NCI-H446 (cell line): ENCODE measurements at places on chromosomes 2 and 18.
A peak's percentile ranks its signal among the peaks of the same experiment; 100 is the strongest.

- no peak for DNase-seq
These were observed 28.6 kb downstream of the CAPN13 start for GRCh38 chr2:30778611-30779010.

GRCh38 chr2:150383587-150383986 lies 103.9 kb downstream of the RND3 start:
- DNase-seq = no peak

- DNase-seq = no peak
These were observed 220.7 kb downstream of the PTH2R start for GRCh38 chr2:208627110-208627884.

GRCh38 chr2:34368304-34368703 lies 769.2 kb upstream of the FAM98A start:
- no peak for DNase-seq

DNA sequence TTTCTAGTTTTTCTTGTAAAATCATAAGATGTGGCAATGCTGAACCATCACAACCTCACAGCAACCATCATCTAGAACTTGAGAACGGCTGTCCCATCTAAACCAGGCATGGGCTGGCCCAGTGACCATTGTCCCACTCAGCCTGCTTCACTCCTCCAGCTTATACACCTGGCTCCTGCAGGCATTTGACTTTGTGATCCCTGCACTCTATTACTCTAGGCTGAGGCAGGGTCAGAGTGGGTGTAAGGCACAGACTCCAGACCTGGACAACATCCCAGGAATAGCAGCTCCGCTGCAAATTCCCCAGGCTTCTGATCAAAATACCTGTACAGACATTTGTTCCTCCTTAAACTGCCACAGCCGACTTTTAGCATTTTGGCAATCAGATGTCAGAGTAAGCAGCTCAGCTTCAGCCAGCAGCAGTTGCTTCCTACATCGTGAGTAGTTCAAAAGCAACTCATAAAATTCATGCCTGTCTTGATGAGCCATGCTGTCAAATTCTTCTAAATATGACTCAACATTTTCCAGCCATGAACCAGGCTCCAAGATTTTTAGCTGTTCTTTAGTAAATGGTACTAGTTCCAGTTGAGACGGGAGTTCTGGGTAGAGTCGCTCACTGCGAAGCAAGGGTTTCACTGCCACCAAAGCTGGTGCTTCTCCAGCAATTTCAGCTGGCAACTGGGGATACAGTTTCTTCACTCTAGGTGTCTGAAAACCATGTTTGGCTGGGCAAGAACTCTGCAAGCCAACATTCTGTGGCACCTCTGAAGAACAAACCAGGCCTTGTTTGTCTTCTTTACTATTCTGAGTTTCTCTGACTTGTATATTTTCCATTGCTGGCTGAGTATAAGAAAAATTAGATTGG lies 12.8 kb downstream of the EPG5 start:
- DNase-seq = no peak

DNA sequence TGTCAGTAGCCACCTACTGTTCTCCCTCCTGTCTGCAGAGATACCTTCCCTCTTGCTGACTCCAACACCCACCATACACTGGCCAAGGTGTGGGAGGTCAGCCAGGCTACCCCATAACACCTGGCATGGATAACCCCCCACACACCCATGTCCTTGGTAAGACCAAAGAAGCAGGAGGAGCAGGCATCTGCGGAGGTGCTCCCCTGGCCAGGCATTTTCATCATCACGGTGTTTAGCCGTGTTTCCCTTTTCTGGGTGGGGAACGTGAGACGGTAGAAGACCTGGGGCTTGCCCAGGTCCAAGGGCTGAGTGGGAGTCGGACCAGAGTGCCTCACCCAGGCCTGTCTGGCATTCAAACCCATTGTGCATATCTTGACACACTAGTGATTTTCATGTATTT lies 150.3 kb downstream of the SMAD7 start:
- DNase-seq = no peak

DNA sequence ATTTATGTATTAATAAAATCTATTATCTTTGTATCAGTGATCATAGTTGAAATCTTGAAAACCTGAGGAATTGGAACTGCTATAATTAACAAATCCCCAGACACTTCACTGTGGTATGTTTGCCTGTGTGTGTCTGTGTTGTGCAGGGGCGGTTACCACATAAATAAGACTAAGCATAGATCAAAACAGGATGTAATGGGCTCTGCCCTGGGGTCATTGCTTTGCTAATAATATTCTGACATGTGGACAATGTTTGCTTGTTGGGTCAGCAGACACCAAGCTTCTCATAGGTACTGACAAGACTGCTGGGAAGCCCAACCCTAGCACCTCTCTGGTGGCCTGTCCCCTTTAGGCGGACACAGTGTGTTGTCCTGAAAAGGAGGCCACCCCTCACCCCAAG lies 35.8 kb upstream of the DOK6 start:
- no peak for DNase-seq

DNA sequence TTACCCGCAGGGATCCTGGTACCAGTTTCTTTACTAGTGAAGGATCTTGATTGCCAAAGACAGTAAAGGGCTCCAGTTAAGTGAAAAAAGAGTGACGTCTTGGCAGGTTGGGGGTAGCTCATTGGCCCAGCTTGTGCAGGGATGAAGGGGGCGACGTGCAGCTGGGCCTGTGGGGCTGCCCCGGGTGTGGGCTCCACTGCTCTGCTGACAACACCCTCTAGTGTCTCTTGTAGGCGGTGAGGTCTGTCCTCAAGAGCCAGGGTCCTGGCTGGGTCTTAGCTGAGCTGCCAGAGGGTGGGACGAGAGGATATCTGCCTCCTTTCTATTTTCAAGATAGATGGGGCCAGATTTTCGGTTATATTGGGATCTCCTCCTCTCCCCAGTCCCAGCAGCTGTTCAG lies 6.1 kb downstream of the ARHGEF4 start:
- no peak for DNase-seq

DNA sequence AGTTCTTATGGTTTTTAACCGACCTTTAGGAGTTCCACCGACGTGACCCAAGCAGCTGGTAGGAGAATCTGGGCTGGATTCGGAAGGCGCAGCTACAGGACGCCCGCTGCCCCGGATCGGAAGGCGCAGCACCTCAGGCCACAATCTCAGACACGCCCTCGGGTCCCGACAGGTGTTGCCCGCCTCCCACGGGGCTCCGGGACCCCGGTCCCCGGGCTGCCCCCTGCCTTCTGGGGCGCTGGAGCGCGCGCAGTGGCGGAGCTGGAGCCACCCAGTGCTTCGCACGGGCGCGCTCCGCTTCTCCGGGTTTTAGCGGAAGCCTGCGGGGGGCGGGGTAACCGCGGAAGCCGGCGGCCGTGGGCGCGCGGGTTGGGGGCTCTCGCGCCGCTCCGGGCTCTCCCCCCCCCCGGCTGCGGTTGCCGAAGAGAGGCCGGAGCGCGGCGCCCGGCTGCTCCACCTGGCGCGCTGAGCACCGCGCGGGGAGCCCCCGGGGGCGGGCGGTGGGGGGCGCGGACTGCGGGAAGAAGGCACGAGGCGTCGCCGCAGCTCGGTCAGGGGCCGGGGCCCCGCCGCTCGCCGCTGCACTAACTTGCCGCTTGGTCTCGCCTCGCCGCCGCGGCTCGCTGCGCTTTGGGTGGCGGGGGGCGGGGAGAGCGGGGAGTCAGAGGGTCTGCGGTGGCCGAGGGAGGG lies 718.8 kb downstream of the DPP10 start:
- DNase-seq = no peak

DNA sequence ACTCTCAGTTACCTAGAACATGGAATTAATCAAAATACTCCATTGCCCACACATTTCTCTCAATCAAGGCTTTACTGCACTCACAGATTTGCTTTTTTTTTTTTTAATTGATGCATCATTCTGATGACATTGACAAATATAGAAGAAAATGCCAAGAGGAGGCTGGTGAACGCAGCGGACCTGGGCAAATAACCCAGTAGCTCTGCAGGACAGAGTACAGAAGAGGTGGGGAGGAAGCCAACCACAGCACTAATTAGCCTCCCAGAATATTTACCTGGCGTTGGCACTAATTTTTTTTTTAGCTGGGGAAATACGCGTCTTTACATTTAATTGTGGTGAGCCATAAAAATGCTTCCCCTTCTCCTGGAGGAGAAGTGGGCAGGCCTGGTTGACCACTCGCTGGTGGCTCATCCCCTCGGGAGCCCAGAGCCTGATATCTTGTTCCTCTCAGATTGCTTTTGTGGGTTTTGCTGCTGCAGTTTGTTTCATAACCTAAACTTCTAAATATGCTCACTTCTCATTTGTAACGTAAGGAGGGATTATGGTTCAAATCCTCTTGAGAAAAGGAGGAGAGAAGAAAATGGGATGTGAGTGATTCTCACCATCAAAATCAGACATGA lies 165.8 kb upstream of the EPB41L3 start:
- DNase-seq = no peak

- no peak for DNase-seq
These were observed 191.9 kb upstream of the CTAGE1 start for GRCh38 chr18:22609642-22610041.

DNA sequence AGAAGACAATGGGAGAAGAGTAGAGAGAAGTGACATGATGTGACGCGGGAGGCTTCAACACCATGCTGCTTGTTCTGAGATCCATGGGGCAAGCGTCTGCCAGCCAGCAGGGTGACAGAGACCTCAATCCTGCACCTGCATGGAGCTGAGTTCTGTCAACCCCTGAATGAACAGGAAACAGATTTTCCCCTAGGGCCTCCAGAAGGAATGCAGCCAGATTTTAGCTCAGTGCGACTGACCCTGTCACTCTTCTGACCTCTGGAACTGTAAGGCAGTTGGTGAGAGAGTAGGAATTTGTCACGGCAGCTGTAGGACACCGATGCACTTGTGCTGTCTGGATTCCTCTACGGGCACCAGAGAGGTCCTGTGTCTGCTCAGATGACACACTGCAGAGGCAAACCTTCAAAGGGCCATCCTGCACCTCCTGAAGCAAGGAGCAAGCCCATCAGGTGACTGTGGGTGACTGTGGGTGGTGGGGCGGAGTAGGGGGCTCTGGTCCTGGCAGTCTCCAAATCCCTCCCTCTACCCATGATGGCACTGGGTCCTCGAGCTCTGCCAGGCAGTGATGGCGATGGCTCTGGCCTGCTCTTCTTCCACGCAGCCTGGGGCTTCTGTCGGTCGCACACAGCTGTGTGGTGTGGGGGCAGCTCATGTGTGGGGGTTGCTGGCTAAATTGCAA lies 194.3 kb upstream of the TWIST2 start:
- DNase-seq = no peak

DNA sequence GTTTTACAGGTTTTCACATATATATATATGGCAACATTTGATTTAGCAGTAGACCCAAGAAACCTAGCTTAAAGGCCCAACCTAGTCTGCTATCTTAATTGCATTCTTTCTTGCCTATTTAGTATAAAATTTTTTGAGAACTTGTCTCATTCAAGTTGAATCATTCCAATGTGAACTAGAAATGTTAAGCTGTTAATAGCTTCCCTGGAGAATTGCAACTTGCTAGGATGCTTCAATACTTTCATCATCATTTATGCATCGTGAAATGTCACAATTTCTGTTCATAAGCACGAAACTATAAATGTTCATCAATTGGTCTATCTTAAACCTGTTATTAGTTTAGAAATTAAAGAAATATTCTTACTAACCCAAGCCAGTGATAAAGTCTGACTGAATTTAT lies 217.6 kb downstream of the BABAM2 start:
- DNase-seq = no peak

GRCh38 chr18:8681196-8681595 lies 24.2 kb upstream of the MTCL1 start:
- no peak for DNase-seq

- DNase-seq = peak; percentile 44
These were observed 236.3 kb upstream of the FSIP2 start for GRCh38 chr2:185502351-185502750.

DNA sequence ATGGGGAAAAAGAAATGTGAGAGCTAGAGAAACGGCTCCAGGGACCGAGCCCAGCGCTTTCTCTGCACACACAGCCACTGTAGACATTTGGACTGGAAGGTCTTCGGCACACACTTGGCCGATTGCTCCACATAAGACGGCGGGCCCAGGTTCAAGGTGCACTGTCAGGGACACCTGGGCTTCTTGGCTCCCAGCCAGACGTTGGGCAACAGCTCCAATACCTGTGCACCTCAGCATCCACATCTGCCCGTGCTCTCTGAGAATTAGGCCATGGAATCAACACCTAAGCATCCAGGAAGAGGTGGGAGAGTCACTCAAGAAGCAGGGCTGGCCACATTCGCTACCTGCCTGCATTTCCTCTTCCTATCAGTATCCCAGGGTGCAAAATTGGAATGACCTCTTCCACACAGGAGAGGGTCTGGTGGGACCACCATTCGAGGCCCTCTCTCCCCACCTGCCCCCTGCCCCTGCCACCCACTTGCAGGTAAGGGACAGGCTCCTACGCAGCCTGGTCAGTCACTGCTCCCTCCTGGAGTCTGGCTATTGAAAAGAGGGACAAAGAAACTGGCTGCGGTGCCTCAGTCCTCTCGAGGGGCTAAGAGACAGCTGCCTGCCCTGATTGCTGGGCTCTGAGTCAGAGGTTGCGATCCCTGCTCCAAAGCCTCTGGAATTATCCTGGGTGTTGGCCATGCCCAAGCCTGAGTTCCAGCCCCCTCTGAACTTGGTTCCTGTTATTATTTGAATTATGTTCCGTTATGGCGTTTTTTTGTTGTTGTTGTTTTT lies 40.1 kb upstream of the TAF1B start:
- DNase-seq = no peak

DNA sequence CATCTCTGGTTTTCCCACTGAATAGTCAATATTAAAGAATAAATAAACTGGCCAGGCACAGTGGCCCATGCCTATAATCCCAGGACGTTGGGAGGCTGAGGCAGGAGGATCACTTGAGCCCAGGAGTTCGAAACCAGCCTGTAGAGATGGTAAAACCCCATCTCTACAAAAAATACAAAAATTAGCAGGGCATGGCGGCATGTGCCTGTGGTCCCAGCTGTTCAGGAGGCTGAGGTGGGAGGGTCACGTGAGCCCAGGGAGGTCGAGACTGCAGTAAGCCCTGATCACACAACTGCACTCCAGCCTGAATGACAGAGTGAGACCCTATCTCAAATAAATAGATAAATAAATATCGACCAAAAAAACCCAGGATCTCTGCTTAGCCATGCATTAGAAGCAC lies 50.2 kb upstream of the BIN1 start:
- DNase-seq = no peak

- DNase-seq = no peak
These were observed 644 bp upstream of the NEU2 start for GRCh38 chr2:233031556-233032500.

DNA sequence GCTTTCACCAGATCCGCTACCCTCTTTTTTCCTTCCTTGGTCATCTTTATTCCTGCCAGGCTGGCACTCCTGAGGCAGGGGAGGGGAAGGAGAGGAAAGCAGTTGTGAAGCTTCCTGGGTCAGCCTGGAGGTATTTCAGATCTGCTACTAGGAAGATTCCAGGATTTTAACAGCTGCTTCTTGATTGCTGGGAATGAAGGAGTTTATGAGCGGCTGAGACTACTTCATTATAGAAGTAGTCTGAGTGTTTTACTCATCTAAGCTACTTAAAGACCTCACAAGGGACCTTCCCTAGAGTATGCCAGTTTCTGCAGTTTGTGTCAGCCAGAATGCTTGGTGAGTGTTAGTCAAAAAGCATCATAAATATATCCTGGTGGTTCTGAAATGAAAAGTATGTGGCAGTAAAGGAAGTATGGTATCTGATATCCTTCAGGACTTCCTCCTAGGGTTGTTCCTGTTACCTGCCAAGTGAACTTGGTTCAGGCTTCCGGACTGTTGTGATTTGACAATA lies 1.9 kb downstream of the TANC1 start:
- DNase-seq = no peak

GRCh38 chr2:233892793-233893192 lies 24.4 kb upstream of the TRPM8 start:
- no peak for DNase-seq
